Right forelimb (tissue), 1 donor: ENCODE measurements at places on chromosomes 12 and 14.

GRCh38 chr14:38385836-38386235, 129.9 kb upstream of the CLEC14A start:
- DNase-seq = no peak

GRCh38 chr12:84551373-84551772, 361.2 kb downstream of the SLC6A15 start:
- no peak for DNase-seq

GRCh38 chr12:63353559-63353958, 202.6 kb upstream of the AVPR1A start:
- DNase-seq = no peak

GRCh38 chr12:8847435-8847834, 25.0 kb downstream of the A2ML1 start:
- no peak for DNase-seq

- no peak for DNase-seq
Measured at GRCh38 chr14:52370406-52370935, 56.4 kb downstream of the PTGER2 start.

GRCh38 chr12:24118668-24119067, 169.2 kb upstream of the SOX5 start:
- DNase-seq = no peak

GRCh38 chr12:64796205-64796845, 28.1 kb upstream of the TBC1D30 start:
- DNase-seq = no peak

DNA sequence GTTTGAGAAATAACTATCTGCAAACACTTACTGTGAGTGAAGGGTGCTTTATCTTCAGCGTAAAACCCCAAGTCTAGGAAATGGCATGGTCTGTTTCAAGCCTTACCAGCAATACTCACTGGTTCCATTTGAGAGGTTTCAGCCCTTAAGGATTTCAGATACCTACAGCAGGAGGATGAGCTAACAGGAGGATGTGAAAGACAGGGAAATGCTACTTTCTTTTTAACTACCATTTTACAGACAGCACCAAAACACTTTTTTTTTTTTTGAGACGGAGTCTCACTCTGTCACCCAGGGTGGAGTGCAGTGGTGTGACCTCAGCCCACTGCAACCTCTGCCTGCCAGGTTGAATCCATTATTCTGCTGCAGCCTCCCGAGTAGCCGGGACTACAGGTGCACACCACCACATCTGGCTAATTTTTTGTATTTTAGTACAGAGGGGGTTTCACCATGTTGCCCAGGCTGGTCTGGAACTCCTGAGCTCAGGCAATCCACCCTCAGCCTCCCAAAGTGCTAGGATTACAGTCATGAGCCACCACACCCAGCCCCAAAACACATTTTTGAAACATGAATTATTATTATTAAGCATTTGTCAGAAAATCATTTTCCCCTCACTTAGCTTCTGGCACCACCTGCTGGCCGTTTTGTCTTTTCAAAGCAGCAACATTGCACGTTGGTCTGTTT, 4.6 kb downstream of the MTRFR start:
- DNase-seq = peak; percentile 72

- no peak for DNase-seq
Measured at GRCh38 chr12:106445959-106446358, 88.4 kb downstream of the POLR3B start.

- DNase-seq = no peak
Measured at GRCh38 chr14:90091393-90091792, 29.6 kb downstream of the KCNK13 start.

DNA sequence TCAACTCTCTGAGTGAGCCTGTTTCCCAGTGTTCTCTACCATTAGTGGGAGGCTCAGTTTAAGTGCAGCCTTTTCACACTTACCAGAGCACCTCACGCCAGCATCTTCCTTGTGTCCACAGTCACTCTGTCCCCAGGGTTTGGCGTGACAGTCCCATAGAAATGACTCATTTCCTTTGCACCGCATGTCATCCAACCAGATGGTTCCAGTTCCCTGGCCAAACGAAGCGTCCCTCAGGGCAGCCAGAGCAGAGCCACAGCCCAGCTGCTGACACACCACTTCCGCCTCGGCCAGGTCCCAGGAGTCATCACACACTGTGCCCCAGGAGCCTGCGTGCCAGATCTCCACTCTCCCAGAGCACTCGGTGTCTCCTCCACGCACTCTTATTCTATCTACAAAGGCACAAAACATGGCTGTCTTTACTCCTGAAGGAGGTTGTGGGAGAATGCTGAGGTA, 65.4 kb downstream of the ACSM4 start:
- no peak for DNase-seq

GRCh38 chr12:76124456-76124855, 40.0 kb upstream of the NAP1L1 start:
- no peak for DNase-seq

DNA sequence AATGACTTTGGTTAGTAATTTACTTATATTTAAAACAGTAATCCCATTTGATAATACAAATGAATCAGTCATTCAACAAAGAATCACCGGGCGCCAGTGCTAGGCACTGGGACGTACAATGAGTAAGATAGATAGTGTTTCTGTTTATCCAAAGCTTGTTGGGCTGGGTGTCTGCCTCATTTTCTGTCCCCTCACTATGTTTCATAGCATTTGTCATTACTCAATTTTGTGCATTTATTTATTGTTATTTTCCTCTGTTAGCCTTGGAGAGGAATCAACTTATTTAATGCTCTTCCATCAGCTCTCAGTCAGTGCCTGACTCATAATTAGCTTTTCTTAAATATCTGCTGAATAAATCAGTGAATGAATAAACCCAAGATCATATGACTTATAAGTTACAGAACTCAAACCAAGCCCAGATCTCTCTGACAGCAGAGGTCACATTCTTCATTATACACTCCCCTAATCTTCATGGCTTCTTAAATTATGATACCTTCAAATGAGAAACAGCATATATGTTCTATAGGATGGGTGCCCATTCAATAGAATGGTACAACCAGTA, 86.2 kb downstream of the TSPAN8 start:
- no peak for DNase-seq

GRCh38 chr12:62599854-62600437, 133.3 kb downstream of the MON2 start:
- DNase-seq = no peak

DNA sequence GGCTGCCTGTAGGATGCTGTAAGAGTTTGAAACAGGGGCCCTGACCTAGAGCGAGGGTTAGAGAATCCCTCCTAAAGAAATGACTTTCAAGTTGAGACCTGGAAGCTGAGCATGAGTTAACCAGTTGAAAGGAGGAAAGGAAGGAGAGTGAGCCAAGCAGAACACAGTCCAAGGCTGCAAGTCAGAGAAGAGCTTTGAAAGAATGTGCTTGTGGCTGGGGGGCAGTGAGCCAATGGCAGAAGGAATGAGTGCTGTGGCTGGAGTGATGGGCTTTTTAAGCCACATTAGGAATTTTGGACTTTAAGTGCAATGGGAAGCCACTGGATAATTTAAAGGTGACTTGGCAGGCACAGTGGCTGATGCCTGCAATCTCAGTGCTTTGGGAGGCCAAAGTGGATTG, 18.1 kb downstream of the CDKN1B start:
- DNase-seq = no peak

- no peak for DNase-seq
Measured at GRCh38 chr12:48750769-48751356, 34.4 kb upstream of the CCNT1 start.

GRCh38 chr12:10113075-10113474, 14.3 kb upstream of the CLEC1A start:
- DNase-seq = no peak

GRCh38 chr14:35632676-35633075, 98.7 kb downstream of the INSM2 start:
- no peak for DNase-seq

- no peak for DNase-seq
Measured at GRCh38 chr14:73903028-73903427, 16.4 kb downstream of the ZNF410 start.

DNA sequence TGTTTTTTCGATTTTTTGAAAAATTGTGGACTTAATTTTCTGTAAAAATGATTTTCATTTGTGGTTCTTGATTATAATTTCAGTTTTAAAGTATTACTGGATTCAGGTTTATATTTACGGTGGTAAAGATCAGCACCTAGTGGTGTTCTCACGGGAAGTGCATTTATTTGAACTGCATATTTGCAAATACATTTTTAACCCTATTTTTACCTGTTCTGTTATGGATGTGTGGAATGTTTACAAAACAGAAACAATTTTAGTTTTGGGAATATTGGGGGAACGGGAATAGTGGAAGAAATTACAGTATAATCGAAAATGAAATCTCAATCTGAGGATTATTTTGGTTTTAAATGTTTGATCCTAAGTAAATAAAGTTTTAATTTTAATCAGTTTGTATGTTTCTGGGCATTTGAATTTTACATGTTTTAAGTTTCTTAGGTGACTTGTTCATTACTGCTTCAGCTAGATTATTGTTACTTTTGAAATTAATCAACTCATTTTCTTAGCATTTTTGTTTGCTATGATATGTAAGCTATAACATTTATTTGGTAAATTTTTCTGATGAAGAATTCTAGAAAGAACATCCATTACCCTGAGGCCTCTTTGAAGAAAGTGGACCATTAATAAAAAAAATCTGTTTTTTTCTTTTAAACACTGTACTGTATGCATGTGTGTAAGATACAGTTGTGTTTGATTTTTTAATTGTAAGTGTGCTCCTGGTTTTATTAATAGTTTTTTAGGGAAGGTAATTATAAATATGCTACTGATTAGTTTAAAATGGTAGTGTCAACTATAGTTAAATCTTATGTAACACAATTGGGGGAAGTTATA, 942 bp downstream of the ATF7IP start:
- DNase-seq = no peak

- no peak for DNase-seq
Measured at GRCh38 chr14:103385929-103386712, 906 bp downstream of the MARK3 start.

GRCh38 chr14:50232276-50232642, 881 bp upstream of the SOS2 start:
- DNase-seq = no peak

DNA sequence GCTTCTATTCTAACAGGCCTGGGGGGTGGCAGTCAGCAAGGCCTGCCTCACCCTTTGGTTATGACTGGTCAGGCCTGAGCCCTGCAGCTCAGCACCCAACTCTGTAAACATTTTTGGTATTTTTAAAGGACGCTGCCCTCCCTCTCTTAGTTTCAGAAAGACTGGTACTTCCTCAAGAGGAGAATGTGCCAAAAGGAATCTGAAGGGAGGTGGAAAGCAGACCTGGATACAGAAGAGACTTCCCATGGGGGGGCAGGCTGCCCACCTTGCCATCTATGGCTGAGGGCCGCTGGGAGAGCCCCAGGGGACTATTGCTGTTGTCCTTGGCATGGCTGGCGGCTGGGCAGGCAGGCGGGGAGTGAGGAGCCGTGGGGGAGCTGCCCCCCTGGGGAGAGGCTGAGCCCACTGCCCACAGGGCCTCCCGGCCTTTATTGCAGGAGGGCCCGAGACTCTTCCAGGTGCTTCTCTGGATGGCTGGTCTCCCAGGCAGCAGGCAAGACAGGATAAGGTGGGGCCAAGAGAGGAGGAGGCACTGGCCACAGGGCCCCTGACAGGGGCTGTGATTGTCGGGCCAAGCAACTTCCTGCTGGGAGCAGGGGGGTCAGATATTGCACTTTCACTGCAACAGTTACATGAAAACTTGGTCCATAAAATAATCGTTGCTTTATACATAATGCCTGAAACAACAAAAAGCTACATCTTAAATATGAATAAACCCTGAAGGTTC, 3.5 kb downstream of the ARL6IP4 start:
- DNase-seq = peak; percentile 54

GRCh38 chr12:8844665-8845064, 22.2 kb downstream of the A2ML1 start:
- DNase-seq = no peak

- DNase-seq = peak; percentile 89
Measured at GRCh38 chr14:99729991-99730875, 46.1 kb downstream of the CYP46A1 start.

GRCh38 chr14:51547260-51547659, 104.5 kb upstream of the FRMD6 start:
- peak; percentile 51 for DNase-seq

DNA sequence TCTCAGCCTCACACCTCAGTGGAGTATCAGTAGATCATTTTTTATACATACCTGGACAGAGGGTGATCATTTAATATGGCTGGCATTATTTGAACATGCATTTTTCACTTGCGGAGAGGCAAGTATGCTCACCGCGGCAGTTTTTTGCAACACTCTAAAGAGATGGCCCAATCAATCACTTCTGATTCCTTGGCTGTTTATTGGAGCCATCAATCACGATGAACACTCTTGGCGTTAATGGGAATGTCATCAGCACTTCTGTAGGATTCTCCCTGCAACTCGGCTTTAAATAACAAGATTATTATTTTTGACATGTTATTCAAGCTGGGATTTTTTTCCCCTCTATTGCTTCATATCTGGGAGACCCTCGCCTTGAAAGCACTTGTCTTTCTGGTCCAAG, 46.9 kb upstream of the SLC24A4 start:
- no peak for DNase-seq

GRCh38 chr14:104638190-104638589, 33.6 kb upstream of the TMEM179 start:
- DNase-seq = no peak

- DNase-seq = no peak
Measured at GRCh38 chr14:76257111-76257803, 105.5 kb downstream of the GPATCH2L start.

GRCh38 chr14:100890061-100890850, 13.3 kb downstream of the RTL1 start:
- DNase-seq = peak; percentile 42

DNA sequence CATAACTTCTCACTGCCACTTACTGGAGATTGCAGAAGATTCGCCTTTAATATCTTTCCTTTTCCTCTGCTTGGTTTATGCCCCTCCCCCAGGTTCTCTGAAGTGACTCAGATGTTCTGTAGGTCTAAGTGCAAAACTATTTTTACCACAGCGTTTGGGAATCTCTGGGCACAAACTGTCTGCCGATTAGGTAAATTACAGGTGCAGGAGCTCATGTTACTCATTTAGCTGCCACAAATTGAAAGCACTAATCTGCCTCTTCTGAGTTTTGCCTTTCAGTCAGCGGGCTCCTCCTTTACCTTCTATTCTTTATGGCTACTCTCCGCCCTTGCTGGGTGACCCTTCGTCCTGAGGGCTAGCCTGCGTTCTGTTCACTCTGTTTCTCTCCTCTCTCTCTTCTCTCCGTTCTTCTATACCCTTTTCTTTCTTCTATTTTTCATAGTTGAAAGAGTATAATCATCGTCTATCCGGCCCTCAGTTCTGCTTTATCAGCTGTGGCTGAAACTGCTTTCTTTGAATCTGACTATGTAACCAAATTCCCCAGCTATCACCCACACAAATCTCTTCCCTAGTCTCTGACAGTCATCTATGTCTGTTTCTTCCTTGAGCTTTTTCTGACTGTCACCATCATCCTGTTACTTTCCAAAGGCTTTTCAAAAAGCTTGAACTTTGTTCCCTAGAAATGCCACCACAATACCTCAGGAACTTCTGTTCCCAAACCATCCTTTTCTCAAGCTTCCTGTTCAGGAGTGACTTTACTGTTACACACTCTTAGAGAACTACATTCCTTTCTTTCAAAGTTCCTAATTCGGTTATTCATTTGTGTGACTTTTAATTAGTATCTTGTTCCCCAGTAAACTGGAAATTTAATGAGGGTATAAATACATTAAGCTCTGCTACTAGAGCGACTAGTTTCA, 4.3 kb upstream of the MYF6 start:
- DNase-seq = no peak

- DNase-seq = no peak
Measured at GRCh38 chr14:20498622-20499021, 6.7 kb upstream of the RNASE10 start.
